PC-3 (cell line): ENCODE measurements at places on chromosomes 4 and X.

DNA sequence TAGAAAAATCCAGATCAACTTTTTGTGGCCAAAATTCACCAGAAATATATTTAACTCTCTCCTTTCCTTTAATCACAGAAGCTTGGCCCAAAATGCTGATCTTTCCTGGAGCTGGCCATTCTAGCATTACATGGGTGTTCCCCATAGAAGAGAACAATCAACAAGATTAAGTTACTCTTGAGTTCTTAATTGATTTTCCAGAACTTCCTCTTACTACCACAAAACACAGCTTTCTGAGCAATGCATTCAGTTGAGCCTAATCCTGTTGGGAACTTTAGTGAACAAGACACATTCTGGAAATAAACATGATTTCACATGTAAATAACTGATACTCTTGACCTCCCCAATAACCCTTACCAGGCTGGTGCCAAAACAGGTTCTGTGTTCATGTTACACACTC is 45.4 kb upstream of the STIM2 start:
- DNase-seq, result no peak

- DNase-seq, result no peak
Observed at GRCh38 chr4:29966386-29966785, 753.8 kb upstream of the PCDH7 start.

DNA sequence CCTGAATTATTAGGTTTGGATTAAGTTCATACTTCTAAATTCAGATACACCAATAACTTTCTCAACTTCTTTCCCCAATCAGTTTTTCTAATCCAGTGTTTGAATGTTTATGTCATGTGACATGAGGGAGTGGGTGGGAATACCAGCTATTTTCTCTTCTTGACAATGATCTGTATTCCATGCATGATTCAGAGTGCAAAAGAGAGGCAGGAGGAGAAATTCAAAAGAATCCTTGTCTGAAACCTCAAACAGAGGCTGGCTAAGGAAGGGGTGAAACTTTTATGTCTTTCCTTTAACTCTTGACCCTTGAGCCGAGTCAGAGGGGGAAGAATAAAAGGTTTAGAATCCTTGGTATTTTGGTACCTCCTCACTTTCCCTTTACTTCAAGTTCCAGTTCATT is 544.7 kb downstream of the SPRY1 start:
- DNase-seq, result no peak

DNA sequence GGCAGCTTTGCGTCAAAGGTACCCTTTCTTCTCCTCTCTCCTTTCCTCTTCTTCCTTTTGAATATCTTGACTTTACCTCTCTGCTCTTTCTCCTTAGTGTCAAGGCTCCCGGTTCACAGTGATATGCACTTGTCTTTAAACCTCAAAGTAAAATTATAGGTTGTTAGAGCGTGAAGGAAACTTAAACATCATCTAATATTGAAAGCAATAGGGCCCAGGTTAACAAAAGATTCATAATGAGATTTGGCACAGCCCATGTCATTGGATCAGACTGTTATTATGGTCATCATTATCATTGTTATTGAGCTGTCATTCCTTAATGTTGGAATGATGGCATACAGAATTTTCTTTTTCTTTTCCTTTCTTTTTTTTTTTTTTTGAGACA is 32.5 kb downstream of the FTHL17 start:
- no peak for DNase-seq

DNA sequence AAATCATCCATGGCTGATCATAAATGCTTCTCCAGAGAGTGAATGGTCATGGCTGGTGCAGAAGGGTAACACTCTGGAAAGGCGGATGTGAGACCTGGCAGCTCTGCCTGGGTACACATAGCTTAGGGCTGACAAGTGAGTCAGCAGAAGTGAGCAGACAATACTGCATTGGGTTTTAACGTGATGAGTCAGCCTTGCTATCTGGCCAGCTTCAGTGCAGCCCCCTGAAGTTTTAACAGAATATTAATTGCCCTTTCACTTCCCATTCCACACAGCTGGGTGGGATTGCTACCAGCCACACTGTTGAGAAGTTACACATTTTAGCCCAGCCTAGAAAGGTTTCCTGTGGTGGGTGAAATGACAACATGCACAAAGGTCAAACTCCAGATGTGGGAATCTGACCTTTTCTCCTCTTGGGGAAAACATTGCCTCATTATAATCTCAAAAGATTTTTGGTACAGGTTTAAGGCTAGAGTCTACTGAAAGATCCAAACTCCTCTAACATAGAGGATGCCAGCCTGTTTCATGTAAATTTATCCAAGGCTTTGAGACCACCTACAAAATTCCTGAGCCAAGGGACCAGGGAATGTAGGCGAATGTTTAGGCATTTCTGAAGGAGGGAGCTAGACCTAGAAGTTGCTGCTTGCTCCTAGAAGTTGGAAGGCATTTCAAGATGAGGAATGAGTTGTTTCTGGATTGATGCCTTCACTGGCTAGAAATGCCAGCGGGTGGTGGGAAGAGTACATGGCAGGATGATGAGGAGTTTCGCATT is 230.3 kb upstream of the PGRMC2 start:
- peak; percentile 87 for DNase-seq

- DNase-seq, result no peak
Observed at GRCh38 chrX:7062276-7062675, 85.2 kb upstream of the STS start.
